Heart right ventricle (tissue), 16 donors: ENCODE measurements at places on chromosomes 6 and 20.
A peak's percentile ranks its signal among the peaks of the same experiment; 100 is the strongest.

DNA sequence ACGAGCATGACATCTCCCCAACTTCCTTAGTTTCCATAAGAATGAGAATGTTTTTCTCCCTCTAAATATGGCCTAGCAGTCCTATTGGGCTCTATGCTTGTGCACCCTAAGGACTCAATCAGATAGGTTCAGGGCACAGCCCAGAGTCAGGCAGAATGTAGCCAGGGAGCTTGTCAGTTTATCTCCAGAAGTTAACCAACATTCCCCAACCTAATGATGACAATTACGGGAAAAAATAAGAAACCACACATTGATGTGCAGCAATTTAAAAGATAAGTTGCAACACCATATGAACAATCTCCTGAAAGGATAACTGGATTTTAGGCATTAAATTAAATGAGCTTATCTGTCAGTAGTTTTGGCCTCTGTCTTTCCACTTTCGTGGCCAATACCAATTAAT lies 71.1 kb downstream of the HDDC2 start:
- H3K4me3 ChIP-seq: no peak overlapping the region
- no peaks in the 10 kb centered on the region for H3K36me3 ChIP-seq
- H3K27ac ChIP-seq: no peak overlapping the region

DNA sequence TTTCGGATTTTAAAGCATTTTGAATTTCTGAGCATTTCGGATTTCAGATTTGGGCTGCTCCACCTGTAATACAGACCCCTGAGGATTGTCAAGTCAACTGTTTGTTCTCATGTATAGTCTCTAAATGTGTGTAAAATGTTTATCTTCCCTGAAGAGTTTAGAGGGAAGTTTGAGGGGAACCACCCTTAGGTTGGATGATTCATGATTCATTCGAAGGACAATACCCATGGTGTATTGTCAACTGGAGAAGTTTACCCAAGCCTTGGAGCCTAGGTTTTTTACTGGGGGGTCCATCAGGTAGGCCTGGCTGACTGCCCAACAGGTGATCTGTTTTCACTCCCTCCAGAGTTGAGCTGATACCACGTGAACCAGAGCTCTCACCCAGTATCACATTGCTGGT lies 18.9 kb downstream of the GSTA4 start:
- no peaks in the 10 kb centered on the region for H3K4me1 ChIP-seq
- DNase-seq: no peak
- no peaks in the 10 kb centered on the region for H3K27me3 ChIP-seq
- H3K36me3 ChIP-seq: no peaks in the 10 kb centered on the region
- no peak overlapping the region for H3K4me3 ChIP-seq

DNA sequence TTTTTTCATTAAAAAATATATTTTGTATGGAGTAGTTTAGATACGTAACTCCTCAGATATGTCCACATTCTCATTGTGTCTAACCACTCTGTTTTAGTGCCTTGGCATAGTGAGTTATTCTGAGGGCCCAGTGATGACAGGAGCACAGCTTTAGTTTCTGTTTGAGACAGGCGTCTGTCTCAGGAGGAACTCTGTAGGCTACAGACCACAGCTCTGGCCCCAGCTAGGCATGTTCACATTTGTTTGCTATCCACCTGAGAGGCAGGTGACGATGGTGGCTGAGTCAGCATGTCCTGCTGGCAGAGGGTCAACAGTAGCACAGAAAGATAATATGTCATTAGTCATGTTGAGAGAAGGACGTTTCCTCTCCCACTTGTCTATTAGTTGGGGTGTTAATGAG lies 16.3 kb downstream of the LRRC1 start:
- H3K4me1 ChIP-seq: no peaks in the 10 kb centered on the region
- H3K36me3 ChIP-seq: no peaks in the 10 kb centered on the region
- DNase-seq: no peak
- no peak overlapping the region for H3K4me3 ChIP-seq

DNA sequence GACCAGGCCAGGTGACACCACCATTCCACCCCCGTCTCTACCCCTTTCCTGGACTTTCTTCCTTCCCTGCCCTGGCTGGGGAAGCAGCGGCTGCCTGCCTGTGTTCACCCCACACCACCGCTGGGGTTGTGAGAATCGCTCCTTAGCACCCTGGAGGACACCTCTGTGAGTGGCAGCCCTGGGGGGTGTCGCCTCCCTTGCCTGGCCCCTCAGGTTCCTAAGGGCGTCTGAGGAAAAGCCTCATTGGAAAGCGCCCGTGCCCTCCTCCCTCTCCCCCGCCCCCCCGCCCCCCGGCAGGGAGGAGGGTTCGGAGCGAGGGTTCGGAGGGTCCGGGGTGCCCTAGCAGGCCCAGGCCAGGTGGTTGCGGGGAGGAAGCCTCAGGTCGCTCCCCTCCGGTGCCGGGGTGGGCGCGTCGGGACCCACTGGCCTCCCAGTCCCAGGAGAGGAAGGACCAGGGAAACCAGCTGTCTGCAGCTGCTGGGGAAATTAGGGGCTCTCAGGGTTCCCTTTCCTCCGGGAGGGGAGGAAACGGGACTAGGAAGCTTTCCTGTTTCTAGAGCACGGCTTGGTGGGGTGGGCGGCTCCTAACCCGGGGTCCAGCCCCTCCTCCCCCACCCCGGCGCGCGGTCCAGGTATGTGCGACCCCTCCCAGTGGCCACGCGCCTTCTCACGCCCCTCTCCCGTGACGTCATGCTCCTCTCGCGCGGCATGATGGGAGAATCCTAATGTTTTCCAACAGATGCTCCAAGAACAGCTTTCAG lies at the start of gene PHACTR3:
TSS of gene PHACTR3 (plus strand) at position 760 of the 761 bp plus-strand sequence. CDS start 475 bp downstream, outside the sequence.
- peaks cover 10% of the 10 kb centered on the region for H3K4me1 ChIP-seq
- H3K36me3 ChIP-seq: no peaks in the 10 kb centered on the region
- H3K27ac ChIP-seq: no peak within 1 kb of the TSS
- H3K4me3 ChIP-seq: peak within 1 kb of the TSS; percentile 33
- no peak for DNase-seq
- peaks cover 63% of the 10 kb centered on the region for H3K27me3 ChIP-seq

DNA sequence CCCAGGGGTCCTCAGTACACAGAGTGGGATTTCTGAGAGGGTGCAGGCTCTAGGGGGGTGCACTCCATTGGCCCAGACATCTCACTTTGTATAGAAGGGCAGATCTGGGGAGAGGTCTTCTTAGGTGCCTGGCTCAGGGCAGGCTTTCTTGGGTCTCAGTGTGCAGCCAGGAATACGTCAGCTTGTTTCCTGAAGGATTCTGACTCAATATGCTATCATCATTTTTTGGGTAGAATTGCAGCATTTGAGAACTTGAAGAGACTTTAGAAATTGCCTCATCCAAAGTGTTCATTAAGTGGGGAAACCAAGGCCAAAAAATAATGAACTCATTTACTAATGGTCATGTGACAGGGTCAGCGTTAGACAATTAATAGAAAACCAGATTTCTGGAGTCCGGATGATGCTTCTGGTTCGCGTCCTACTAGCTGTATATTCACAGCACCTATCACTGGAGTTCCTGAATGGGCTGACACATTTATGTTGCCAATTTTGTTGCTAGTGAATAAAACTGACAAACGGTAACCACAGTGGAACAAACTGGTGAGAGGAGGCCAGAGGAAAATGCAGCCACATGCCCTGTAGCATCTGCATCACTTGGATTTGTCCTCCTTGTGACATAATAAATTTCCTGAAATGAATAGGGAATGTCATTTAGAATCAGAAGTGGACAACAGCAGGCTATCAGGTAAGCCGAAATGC lies 238.9 kb downstream of the TBC1D7 start:
- no peak overlapping the region for H3K27ac ChIP-seq
- H3K27me3 ChIP-seq: no peaks in the 10 kb centered on the region

- no peak for DNase-seq
- H3K27ac ChIP-seq: no peak overlapping the region
- no peak overlapping the region for H3K4me3 ChIP-seq
- H3K4me1 ChIP-seq: no peaks in the 10 kb centered on the region
- H3K36me3 ChIP-seq: peaks cover 64% of the 10 kb centered on the region
- H3K27me3 ChIP-seq: no peaks in the 10 kb centered on the region
Observed at GRCh38 chr20:34493646-34494045, 22.6 kb upstream of the DYNLRB1 start.

- no peak for DNase-seq
- no peak overlapping the region for H3K27ac ChIP-seq
- H3K4me1 ChIP-seq: no peaks in the 10 kb centered on the region
Observed at GRCh38 chr6:155519176-155519738, 63.6 kb upstream of the NOX3 start.

GRCh38 chr6:21436625-21437024 lies 156.9 kb upstream of the SOX4 start:
- no peak for DNase-seq
- H3K27ac ChIP-seq: no peak overlapping the region

- DNase-seq: no peak
- H3K4me1 ChIP-seq: peaks cover 49% of the 10 kb centered on the region
- no peaks in the 10 kb centered on the region for H3K36me3 ChIP-seq
- H3K27me3 ChIP-seq: no peaks in the 10 kb centered on the region
- no peak overlapping the region for H3K27ac ChIP-seq
Observed at GRCh38 chr20:9143926-9144325, 75.0 kb downstream of the PLCB4 start.

GRCh38 chr6:125945378-125946141 lies 11.0 kb upstream of the HINT3 start:
- H3K27ac ChIP-seq: peak overlapping the region; percentile 50
- peaks cover 32% of the 10 kb centered on the region for H3K4me1 ChIP-seq
- no peak overlapping the region for H3K4me3 ChIP-seq
- DNase-seq: no peak

- no peaks in the 10 kb centered on the region for H3K27me3 ChIP-seq
- peaks cover 3% of the 10 kb centered on the region for H3K4me1 ChIP-seq
- H3K4me3 ChIP-seq: no peak overlapping the region
- no peak overlapping the region for H3K27ac ChIP-seq
Observed at GRCh38 chr6:123575188-123575587, 61.6 kb downstream of the TRDN start.

DNA sequence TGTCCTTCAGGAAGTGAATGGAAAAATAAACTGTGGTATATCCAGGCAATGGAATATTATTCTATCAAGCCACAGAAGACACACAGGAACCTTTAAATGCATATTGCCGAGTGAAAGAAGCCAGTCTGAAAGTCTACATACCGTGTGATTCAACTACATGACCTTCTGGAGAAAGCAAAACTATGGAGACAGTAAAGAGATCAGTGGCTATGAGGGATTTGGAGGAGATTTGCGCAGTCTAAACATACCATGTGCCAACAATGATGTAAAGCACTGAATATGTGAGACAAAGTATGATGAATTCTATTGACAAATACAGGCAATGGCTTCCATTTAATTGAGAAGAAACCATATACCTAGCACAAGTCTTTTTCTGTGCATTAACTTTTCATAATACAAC lies 518.3 kb upstream of the ZNF337 start:
- DNase-seq: no peak
- H3K27me3 ChIP-seq: peaks cover 7% of the 10 kb centered on the region
- no peaks in the 10 kb centered on the region for H3K36me3 ChIP-seq

- no peak overlapping the region for H3K4me3 ChIP-seq
- no peaks in the 10 kb centered on the region for H3K27me3 ChIP-seq
- H3K4me1 ChIP-seq: no peaks in the 10 kb centered on the region
- no peaks in the 10 kb centered on the region for H3K36me3 ChIP-seq
Observed at GRCh38 chr6:75991941-75992340, 80.5 kb downstream of the IMPG1 start.
